Fibroblast of skin of right biceps (primary cell): ENCODE measurements at places on chromosomes 3 and 15.

DNA sequence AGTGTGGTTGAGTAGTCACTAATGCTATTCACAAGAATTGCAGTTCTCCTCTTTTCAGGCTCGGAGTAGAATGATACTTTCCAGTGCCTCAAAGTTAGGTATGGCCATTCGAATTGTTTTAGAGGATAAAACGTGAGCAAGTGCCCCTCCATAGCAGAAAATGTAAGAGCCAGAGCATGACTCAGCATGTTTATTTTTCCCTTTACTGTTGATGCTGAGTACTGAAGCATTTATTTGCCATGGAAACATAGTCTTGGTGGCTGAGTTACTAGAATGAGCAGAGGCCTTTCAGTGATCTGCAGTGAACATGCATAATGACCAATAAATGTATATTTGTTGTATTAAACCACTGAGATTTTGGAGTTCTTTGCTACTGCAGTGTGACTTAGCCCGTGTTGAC is 540.6 kb downstream of the NLGN1 start:
- DNase-seq = peak; percentile 54

- no peak for DNase-seq
Observed at GRCh38 chr3:192881159-192881786, 36.4 kb downstream of the MB21D2 start.

DNA sequence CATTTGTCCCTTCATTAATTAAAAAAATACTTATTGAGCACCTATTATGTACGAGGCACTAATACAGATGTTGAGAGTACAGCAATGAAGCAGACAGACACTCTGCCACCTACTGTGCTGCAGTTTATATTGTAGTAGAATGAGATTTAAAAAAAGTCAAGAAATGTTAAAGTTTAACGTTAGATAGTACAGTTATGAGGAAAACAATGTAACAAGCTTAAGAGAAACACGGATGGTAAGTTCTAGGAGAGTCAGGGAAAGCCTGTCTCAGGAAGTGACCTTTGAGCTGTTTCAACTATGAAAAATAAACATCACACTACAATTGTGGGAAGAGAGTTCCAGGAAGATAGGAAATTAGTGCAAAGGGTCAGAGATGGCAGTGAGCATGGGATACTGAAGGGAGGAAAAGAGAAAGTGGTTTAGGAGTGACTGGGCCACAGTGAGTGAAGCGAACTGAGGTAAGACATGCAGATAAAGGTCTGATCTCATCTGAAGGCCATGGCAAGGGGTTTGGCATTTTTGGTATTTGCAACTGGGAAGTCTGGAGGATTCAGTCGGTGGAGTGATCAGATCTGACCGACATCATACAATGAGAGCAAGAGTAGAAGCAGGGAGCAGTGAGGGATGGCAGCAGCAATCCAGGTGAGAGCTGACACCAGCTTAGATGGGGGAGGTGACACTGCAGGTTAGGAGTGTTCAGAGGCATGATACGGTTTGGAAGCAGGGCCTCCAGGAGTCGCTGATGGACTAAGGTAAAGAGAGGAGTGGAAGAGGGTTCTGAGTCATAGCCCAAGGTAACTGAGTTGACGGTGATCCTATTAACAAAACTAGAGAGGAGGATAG is 28.5 kb downstream of the PLSCR4 start:
- DNase-seq = peak; percentile 11

- DNase-seq = peak; percentile 80
Observed at GRCh38 chr3:20573175-20573574, 387.2 kb upstream of the SGO1 start.

GRCh38 chr3:60290122-60290492 is 961.1 kb downstream of the FHIT start:
- no peak for DNase-seq

GRCh38 chr3:46406788-46407611 is at the start of the genes CCR5AS and CCRL2:
CCR5AS (minus strand) TSS chr3:46407066.
CCRL2 (plus strand) TSS chr3:46407259; CDS start chr3:46408080, 821 bp downstream.
- peak; percentile 30 for DNase-seq

- DNase-seq = peak; percentile 90
Observed at GRCh38 chr15:90660195-90660998, 56.7 kb upstream of the BLM start.

- DNase-seq = no peak
Observed at GRCh38 chr3:133880886-133881455, 14.7 kb downstream of the RAB6B start.

DNA sequence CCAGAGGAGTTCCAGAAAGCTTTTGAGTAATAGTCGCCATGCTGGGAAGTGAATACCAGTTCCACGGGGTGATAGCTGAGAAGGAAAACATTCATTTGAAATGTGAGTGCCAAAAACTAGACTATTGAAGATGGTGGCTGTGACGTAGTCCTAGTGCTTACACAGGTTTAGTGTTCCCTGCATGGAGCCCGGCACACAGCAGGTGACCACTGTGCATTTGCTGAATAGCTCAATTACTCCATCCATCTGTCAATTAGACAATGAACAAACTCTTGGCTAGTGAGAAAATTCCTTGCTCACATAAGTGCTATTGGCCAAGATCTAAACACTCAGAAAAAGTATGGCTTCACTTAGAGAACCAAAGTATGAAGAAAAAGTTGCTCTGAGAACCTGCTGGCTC is 448.1 kb upstream of the WNT5A start:
- no peak for DNase-seq

DNA sequence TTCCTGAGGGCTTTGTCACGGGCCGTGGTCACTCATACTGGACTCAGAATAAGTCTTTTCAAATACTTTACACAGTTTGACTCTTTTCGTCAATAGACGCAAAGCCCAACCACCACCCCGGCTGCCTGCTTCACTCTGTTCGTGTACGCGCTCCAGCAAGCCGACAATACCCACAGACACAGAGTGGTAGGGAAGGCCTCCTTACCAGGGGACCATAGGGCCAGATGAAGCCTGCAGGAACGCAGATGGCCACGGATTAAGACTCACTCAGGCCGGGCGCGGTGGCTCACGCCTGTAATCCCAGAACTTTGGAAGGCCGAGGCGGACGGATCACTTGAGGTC is 29.7 kb downstream of the EFCAB12 start:
- no peak for DNase-seq

- DNase-seq = no peak
Observed at GRCh38 chr15:56094171-56094570, 100.8 kb upstream of the NEDD4 start.

- DNase-seq = no peak
Observed at GRCh38 chr15:31317017-31317416, 9.6 kb upstream of the KLF13 start.

GRCh38 chr15:71198846-71199245 is 83.6 kb downstream of the THSD4 start:
- DNase-seq = no peak

DNA sequence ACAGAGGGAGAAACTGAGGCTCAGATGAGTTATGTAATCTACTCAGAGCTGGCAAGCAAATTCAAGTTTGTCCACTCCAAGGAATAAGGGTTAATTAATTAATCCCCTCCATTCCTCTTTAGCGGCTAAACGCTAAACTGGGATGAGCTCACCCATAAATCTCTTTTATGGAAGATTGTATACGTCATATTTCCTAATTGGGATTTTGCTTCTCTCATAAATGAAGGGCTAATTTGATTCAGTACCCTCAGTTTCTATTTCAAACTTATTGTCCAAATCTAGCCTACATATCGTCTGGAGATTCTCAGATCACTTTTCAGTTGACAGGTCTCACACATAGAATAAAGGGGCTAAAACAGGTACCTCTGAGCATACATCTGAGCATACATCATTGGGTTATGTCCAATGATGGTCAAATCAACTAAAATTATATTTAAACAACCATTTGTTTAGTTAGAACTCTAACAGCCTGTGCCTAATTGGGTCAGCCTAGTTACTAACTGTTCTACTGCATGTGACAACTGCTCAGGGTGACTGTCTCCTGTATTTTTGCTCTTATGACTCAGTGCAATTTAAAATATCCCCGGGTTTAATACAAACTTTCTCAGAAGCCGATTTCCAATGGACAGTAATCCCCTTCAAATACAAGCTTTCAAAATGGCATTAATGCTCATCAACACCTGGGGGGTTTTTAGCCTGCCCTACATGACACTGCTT is 57.6 kb upstream of the PLXND1 start:
- no peak for DNase-seq

GRCh38 chr15:97592778-97593177 is 367.7 kb upstream of the ARRDC4 start:
- no peak for DNase-seq

DNA sequence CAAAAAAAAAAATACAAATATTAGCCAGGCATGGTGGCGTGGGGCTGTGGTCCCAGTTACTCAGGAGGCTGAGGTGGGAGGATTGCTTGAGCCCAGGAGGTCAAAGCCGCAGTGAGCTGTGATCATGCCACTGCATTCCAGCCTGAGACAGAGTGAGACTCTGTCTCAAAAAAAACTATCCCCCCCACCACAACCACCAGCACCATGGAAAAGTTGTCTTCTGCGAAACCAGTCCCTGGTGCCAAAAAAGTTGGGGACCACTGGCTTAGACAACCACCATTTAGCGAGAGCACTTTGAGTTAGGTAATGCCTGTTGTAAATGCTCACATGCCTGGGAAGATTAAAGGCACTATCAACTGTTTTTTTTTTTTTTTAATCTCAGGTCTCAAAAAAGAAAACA is 15.4 kb downstream of the ARHGAP31 start:
- DNase-seq = no peak

DNA sequence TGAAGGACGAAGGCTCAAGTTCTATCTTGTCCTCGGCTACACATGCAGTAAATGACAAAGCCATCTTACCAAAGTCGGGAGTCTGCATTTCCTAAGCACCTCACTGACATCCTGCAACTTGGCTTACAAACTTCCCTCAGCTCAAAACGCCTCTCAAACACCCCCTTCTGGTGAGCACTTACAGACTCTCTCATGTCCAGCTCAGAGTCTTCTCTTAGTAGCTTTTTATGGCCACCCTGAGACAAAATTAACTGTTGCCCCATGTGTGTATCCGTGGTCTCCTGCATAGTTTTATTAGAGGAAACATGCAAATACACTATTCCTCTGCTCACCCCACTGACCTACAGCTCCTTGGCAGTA is 819.7 kb downstream of the FHIT start:
- DNase-seq = no peak

DNA sequence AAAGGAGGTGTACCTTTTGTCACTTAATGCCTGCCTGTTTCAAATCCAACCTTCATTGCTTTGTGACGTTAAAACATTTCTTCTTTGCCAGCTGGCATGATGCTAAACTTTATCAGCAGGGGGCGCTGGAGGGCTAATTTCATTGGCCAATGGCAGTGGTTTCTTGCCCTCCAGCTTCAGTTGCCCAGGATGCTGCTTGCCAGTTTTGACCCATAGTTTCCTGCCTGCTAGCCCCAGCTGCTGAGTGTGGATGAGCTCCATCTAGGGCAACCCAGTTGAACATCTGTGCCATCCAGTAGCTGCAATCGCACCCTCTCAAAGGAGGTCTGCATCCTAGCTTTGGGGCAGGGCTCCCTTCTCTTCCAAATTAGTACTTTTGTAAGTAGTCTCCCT is 22.1 kb downstream of the ACKR2 start:
- peak; percentile 37 for DNase-seq

DNA sequence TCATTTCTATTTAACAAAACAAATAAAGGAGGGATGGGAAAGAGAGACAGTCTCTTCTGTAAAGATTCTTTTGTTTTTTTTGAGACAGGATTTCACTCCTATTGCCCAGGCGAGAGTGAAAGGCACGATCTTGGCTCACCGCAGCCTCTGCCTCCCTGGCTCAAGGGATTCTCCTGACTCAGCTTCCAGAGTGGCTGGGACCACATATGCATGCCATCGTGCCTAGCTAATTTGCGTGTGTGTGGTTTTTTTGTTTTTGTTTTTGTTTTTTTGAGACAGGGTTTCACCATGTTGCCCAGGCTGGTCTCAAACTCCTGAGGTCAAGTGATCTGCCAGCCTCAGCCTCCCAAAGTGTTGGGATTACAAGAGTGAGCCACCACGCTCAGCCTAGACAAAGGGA is 23.3 kb downstream of the STAG1 start:
- peak; percentile 78 for DNase-seq

- no peak for DNase-seq
Observed at GRCh38 chr3:197356275-197356674, 57.9 kb upstream of the DLG1 start.

- DNase-seq = no peak
Observed at GRCh38 chr15:95446854-95447253, 883.6 kb upstream of the NR2F2 start.

GRCh38 chr3:17639765-17640164 is 102.7 kb downstream of the TBC1D5 start:
- DNase-seq = peak; percentile 94

DNA sequence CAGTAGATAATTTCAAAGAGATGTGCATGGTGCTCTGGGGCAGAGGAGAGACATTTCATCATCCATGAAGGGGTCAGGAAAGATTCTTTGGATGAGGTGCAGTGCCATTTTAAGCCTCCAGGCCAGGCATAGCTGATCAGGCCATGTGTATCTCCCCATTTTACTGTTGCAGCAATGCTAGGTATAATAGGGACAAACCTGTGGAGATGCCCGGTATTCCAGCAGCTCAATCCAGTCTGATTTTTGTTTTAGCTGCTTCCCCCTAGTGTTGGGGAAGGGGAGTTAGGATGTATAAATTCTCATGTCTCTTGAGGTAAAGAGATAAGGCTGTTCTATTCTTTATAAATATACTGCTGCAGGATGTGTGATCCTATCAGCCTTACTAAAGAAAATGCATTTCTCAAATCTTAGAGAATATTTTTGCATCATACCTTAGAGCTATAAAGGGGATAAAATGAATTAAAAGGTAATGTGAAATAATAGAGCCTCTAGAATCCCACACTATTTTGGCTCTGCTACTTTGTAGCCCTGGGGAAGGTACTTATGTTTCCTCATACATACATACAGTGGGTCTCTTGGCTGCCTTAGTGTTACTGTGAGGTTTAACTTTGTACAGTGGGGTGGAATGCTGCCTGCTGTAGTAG is 5.2 kb downstream of the CDV3 start:
- peak; percentile 60 for DNase-seq

GRCh38 chr15:73915082-73915481 is 11.2 kb upstream of the LOXL1 start:
- DNase-seq = no peak

GRCh38 chr3:181103605-181104004 is 114.1 kb upstream of the DNAJC19 start:
- no peak for DNase-seq

GRCh38 chr3:40869013-40869412 is 330.3 kb upstream of the CTNNB1 start:
- no peak for DNase-seq

DNA sequence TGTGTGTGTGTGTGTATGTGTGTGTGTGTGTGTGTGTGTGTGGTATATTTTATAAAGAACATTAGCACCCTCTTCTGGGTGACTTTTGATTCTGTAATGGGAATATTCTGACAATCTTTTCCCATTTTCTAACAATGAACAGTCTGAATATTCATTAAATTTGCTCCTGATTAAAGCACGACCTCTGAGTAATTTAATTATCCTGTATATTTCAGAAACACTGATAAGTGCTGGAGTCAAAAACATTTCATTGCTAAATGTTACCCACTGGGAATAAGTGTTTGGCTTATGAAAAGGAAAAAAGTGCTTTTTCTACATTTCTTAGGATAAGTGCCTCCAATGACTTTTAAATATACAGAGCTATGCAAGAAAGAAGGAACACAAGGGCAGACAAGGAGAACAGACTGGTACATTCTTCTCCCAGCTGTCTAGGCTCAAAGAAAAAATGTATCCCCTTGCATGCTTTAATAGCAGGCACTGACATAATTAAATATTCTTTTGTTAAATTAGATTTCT is 32.3 kb upstream of the SYNPR start:
- peak; percentile 2 for DNase-seq

- no peak for DNase-seq
Observed at GRCh38 chr3:36493051-36493450, 112.7 kb downstream of the STAC start.

GRCh38 chr15:62832231-62832630 is 210.3 kb upstream of the TPM1 start:
- DNase-seq = no peak

GRCh38 chr15:31485911-31486461 is 159.4 kb downstream of the KLF13 start:
- DNase-seq = no peak
